Dermis microvascular lymphatic vessel endothelial cell (primary cell): ENCODE measurements at places on chromosomes 12 and 14.

DNA sequence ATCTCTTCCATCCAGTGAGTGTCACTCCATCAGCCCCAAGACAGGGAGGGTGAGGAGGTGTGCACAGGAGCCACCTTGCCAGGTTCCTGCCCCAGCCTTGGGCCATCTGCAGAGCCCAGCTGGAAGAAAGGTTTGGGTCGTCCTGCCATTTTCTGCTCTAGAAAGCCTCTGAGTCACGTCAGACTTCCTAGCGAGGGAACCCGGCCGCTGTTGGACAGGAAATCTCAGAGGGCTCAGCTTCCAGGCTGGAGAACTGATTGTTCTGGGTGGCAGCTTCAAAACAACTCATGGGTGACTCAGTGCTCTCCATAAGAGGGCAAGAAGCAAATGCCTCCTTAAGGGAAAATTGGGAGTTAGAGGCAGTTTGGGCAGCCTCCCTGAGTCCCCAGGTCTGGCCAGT is 16.6 kb downstream of the HIP1R start:
- no peak for DNase-seq

DNA sequence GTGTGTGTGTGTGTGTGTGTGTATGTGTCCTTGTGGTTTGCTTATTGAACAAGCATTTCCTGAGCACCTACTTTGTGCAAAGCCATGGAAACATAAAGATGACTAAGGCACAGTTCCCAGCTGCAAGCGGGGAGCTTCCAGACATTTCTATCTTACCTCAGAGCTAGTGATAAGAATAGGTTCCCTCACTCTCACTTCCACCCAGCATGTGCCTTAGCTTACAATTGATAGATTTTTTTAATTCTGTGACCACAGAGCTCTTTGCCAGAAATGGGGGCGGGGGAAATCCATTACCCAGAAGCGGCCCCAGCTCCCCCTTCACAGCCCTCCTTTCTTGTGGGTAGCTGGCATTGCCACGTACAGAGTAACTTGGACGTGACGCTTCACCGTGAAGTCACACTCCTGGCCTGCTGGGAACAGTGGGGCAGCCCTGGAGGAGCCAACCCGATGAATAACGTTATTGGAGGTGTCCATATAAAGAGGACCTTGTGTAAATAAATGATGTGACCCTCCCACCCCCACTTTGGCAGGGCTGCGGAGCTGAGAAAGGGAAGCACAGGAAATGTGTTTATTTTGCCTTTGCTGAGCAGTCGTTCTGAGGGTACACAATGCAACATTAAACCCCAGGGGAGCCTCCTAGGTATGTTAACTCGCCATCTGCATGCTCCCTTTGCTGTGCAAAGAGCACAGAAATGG is 238.9 kb downstream of the CHST11 start:
- peak; percentile 86 for DNase-seq

DNA sequence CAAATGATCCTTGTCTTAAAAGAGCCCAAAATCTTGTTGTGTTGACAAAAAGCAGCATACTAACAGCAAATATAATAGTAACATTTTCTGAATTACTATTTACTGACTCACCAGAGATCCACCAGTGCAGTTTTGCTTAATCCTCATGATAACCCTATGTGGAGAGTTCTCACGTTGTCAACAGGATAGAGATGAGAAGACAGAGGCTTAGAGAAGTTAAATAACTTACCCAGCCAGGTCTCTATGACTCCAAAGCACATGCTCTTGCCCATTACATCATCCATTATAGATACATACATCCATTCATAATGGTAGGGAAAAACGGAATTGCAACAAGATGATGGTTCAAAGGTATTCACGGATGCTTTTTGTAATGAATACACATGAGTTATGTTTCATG is 111.9 kb downstream of the PAX9 start:
- no peak for DNase-seq

- no peak for DNase-seq
Measured at GRCh38 chr12:96669786-96670185, 180.4 kb downstream of the CFAP54 start.

DNA sequence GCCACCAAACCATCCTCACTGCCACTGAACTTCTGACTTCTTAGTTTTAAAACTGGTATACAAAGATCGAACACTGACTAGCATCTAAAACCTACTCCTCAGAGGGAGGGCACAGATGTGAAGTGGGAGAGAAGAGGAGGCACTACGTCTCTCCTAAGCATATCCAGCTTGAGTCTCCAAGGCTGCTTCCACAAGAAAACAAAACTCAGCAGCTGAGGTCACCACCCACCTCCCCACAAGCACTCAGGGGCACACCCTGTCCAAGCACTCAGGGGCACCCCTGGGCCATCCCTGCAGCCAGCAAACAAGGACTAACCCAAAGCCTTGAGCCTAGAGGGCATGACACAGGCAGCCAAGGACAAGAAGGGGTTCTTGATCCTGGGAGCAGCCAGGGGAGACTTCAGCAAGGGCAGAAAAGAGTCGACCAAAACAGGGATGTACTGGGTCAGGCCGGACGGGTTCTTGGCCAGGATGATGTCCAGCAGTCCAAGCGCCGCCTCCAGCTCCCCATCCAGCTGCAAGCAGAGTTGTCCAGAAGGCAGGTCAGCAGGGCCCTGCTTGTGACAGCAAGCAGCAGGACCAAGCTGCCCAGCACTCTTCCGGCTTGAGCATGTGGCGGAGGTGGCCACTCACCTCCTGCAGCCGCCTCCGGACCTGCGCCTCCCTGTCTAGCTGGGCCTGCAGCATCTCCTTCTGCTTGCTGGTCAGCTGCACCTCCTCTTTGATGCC is 34.8 kb downstream of the GCN1 start:
- DNase-seq: no peak

GRCh38 chr12:89472508-89472907 is 52.1 kb downstream of the GALNT4 start:
- no peak for DNase-seq

GRCh38 chr14:100203146-100203545 is 35.8 kb upstream of the YY1 start:
- DNase-seq: no peak

- no peak for DNase-seq
Measured at GRCh38 chr14:68680541-68681051, 112.3 kb downstream of the ZFP36L1 start.

- DNase-seq: no peak
Measured at GRCh38 chr14:87196436-87196835, 796.5 kb downstream of the GALC start.

- DNase-seq: no peak
Measured at GRCh38 chr12:128933926-128934325, 80.6 kb downstream of the GLT1D1 start.

DNA sequence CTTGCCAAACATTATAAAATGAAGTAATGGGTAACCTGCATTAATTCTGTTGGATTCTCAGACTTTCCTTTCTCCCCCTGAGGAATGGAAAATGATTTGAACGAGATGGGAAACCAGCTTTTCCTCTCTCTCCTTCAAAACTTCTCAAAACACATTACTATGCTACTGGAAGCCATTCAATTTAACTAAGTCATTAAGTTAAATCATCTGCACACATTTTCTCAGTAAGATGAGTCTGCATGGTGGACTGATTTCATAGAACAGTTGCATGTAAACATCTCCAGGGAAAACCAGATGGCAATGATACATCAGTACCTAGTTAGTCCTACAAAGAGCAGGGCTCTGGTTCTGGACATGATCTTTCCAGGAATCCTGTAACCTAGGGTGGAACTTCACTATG is 59.9 kb downstream of the BMP4 start:
- no peak for DNase-seq

GRCh38 chr14:61472801-61473376 is 151.5 kb downstream of the PRKCH start:
- no peak for DNase-seq

DNA sequence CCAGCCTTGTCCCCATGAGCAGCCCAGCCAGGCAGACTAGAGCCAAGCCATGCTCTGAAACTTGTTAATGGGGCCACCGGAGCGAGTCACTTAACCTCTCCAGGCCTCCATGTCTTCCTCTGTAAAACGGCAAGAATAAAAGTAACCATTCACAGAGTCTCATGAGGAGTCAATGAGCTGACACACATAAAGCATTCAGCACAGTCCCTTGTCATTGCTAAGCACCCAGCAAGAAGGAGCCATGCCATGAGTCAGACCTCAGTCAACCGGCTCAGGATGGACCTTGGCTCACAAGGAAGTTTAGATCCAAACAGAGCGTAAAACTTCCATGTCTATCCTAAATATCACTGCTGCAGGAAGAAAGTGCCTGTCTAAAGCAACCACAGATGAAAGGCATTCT is 10.6 kb downstream of the FICD start:
- no peak for DNase-seq

DNA sequence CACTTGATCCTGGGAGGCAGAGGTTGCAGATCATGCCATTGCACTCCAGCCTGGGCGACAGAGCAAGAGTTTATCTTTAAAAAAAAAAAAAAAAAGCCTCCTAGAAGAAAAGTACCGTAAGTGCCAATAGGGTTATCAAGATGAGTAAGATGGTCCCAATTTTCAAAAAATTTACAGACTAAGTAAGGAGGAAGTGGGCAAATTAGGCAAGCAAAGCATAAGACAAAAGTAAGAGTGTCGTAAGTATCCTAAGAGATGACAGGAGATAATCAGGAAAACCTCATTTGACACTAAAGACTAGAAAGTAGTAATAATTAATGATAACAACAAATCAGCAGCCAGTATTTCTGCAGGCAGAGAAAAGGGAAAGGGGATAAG is 12.2 kb downstream of the PYM1 start:
- DNase-seq: no peak

GRCh38 chr14:105469456-105470349 is 4.9 kb upstream of the CRIP2 start:
- DNase-seq: no peak

- no peak for DNase-seq
Measured at GRCh38 chr12:45582986-45583659, 146.4 kb upstream of the ARID2 start.

DNA sequence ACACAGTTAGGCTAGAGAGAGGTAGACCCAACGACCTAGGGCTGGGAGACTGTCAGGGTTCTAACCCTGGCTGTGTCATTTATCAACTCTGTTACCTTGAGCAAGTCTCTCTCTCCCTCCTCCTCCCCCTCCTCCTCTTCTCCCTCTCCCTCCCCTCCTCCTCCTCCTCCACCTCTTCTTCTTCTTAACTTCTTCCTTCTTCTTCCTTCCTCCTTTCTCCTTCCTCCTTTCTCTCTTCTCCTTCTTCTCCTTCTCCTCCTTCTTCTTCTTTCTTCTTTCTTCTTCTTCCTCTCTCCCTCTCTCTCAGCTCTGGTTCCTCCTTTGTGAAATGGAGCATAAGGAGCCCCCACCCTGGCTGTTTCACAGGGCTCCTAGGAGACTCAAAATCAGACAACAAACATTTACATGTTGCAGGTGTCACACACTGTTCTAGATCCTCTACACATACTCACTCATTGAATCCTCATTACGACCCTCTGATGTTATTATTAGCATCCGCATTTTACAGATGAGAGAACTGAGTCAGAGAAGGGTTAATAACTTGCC is 2.2 kb upstream of the KCNH3 start:
- DNase-seq: no peak

GRCh38 chr12:77224346-77224745 is 159.0 kb upstream of the E2F7 start:
- DNase-seq: no peak

GRCh38 chr12:47035484-47035883 is 43.9 kb upstream of the PCED1B start:
- DNase-seq: no peak

- no peak for DNase-seq
Measured at GRCh38 chr12:52730383-52730782, 27.1 kb upstream of the KRT77 start.

DNA sequence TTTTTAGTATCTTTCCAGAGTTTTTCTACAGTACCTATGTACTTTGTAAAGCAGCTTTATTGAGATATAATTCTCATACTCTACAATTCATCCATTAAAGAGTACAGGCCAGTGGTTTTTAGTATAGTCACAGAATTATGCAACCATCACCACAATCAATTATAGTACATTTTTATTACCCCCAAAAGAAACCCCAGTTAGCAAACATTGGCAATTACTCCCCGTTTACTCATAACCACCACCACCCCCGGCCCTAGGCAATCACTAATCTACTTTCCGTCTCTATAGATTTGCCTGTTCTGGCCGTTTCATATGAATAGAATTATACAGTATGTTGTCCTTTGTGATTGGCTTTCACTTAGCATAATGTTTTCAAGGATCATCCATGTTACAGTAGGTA is 119.8 kb downstream of the KICS2 start:
- no peak for DNase-seq

- peak; percentile 25 for DNase-seq
Measured at GRCh38 chr14:90384543-90384911, 12.3 kb upstream of the CALM1 start.

- no peak for DNase-seq
Measured at GRCh38 chr14:101476916-101477553, 84.3 kb upstream of the DIO3 start.

DNA sequence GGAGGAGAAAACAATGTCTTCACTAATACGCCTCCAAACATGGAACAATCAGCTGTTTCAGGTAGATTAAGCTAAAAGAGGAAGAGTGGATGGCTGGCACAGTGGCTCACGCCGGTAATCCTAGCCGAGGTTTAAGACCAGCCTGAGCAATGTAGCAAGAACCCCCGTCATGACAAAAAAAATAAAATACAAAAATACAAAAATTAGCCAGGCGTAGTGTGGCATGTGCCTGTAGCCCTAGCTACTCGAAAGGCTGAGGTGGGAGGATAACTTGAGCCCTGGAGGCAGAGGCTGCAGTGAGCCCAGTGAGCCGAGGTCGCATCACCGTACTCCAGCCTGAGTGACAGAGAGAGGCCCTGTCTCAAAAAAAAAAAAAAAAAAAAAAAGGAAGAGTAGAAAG is 1.2 kb upstream of the MED13L start:
- DNase-seq: no peak

DNA sequence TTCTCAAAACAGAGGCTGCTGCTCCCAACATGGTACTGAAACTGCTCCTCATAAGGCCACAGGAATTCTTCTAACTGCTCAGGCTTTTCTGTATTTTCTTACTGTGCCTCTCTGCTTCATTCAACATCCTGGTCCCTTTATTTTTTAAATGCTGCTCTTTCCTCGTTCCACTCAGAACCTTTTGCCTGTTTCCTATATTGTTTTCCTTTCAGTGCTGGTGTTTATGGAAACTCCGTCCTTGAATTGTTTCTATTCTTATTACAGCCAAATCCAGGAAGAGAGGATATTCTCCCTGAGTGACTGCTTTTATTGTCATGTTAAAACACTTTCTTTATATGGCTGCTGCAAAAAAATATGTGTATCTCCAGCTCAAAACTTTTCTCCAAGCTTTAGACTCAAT is 173.0 kb upstream of the E2F7 start:
- DNase-seq: peak; percentile 23

DNA sequence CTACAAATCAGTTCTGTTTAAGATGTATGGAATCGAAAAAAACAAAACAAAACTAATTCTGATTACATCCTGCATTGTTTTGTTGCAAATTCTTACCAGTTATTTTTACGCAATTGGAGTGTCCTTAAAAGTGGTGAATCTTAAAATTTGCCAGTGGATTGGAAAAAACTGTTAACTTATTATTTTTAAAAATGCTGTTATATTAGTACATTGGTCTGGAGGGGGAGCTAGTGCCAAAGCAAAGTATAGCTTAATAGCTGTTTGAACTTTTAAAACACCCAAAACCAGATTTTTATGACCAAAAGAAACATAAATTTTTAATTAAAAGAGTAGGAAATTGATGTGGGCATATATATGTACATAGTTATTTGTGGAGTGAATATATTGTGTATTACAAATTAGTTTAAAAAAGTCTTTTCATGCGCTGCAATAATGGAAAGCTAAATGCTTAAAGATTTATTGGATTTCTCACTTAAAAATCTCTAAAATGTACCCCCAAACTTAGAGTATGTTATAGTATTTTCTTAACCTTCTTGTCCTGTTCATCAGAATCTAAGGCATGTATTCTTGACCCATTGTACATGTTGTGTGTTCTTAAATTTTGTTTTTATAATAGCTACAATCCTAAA is 2.5 kb downstream of the FUT8 start:
- peak; percentile 52 for DNase-seq
